ENCODE measurements at places on chromosomes 7 and 10.
A peak's percentile ranks its signal among the peaks of the same experiment; 100 is the strongest.

GRCh38 chr10:70125918-70126552 is 6.6 kb downstream of the AIFM2 start:
- no peak for DNase-seq

DNA sequence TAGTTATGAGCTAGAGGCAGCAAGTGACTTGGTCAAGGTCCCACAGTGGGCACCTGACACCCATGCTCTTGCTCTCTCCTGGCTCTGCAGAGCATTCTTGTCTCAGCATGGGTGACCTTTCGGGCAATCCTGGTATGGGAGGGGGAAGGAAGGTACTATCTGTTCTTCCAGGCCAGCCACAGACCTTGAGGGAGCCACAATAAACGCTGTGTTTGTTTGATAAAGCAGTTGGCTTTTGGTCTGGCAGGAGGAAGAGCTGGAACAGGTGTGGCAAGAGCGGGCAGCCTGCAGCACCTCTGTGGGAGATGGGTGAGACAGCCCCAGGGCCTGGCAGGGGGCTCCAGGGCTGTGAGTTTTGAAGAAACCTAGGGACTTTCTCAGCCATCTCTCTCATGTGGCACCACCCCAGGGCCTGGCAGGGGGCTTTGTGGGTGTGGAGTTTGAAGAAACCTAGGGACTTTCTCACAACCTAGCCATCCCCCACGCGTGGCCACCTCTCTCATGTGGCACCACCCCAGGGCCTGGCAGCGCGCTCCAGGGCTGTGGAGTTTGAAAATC is 11.4 kb downstream of the CLDN3 start:
- DNase-seq = no peak

DNA sequence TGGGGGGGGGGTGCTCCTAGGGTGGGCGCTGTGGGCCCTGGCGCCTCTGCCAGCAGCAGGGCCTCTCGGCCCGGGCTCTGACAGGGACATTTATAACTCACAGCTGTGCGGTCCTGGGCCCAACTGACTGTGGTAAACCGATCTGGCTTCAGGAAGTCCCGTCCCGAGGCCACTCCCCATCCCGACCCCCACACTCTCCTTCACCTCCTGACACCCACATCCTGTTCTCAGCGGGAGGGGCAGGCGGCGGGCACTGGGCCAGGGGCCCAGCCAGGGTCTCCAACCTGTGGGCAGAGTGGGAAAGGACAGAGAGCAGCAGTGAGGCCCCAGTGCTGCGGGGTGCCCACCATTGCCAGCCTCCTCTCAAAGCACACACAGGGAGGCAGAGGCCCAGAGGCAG is 69.1 kb downstream of the ZMIZ1 start:
- peak; percentile 88 for DNase-seq

- peak; percentile 45 for DNase-seq
Measured at GRCh38 chr7:103065667-103066066, 8.9 kb downstream of the FBXL13 start.

DNA sequence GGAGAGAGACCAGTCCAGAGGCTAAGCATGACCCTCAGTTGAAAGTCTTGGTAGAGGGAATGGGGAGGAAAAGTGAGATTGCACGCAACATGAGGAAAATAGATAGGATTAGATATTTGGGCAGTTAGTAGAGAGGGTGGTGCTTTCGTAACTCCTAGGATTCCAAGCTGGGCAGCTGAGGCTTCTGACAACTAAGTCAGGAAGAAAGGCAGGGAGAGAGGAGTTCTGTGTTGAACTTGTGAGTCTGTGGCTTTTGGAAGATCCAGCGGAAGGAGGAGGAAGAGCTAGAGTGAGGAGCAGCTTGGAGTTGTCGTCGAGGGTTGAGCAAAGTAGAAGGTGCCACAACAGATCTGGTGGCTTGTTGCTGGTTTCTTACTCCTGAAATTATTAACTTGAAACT is 21.8 kb downstream of the CUL1 start:
- no peak for DNase-seq

DNA sequence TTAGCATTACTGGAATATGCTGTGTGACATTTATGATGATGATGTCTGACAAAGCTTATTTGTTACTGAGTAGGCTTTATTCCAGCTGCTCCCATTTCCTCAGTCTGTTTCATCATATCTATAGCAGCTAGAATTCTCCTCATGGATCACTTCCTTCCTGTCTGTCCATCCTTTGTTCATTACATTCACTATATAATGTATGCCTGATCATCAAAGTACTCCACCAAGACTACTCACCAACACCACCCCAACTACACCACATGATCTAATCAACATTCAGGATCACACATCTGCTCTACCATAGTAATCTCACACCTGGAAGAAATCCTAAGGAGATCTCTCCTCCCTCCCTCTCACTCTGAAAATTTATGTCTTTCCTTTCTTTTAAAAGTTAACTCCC is 61.3 kb downstream of the APBB1IP start:
- DNase-seq = no peak

- DNase-seq = no peak
Measured at GRCh38 chr7:37448011-37448635, 541 bp downstream of the ELMO1 start.

DNA sequence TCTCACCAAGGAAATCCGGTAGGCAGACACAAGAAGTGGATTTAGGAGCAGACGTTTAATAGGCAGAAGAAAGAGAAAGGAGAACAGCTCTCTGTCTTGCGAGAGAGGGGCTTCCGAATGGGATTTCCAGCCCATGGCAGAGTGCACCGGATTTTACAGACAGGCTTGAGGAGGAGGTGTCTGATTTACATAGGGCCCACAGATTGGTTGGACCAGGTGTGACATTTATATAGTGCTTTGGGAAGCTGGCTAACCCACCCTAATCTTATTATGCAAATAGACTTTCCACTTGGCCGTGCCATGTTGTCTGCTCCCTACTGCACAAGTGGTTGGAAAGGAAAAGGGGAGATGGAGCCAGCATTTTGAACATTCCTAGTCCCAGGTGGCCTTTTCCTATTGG is 57.8 kb downstream of the ANKMY2 start:
- DNase-seq = no peak

DNA sequence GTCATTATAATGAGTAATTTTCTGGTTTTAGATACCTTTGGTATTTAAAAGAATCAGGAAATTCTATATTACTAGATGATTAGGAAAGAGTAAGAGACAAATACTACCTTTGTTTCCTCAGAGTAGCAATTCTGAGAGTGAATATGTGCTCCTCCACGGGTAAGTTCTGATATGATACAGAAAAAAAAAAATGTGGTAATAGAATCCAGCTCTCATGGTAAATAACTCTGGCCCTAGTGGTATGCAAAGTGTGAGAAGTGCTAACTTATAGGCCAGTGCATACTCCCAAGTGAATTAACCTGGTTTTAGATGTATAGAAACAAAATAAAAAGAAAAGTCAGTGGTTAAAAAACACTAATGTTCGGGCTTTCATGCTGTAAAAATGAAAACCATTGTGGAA is 512.6 kb upstream of the SEMA3D start:
- DNase-seq = no peak

- DNase-seq = no peak
Measured at GRCh38 chr7:22625251-22625650, 101.7 kb upstream of the IL6 start.
